Gastroesophageal sphincter (tissue), 4 donors: ENCODE measurements at places on chromosomes 1 and 21.

DNA sequence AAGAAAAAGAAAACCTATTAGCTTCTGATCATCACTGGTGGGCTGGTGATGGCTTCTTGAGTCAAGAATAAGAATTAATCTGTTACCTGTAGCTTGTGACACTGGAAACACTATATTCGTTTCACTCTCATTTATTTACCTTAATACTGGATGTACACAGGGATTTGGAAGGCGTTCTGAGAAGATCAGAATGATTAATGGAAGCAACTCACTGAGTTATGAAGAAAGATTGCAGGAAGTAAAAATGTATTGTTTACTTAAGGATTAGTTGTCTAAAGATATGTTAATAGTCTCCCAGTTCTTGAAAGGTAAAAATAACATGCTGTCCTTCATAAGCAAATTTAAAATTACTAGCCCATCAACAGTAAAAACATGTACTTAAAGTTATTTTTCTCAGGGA is 644.9 kb upstream of the NCAM2 start:
- no peak for ATAC-seq

DNA sequence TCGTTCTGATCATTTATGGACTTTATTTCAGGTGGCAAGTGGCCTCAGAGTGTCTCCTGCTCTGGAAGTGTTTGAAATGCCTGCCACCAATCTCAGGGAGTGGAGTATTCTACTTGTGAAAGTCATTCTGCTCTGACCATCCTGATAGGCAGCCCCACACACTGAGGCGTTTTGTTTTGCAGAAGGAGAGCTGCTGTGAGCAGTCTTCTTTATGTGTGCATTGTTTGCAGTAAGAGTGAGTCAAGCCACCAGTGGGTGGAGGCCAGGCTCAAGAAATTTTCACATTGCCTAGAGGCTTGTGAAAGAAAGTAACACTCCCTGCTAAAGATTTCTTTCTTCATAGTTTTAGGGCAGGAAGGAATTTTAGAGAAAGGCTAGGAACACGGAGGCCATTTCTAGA is 204.4 kb downstream of the SLC35F3 start:
- ATAC-seq = no peak

GRCh38 chr1:20223106-20223505 is 36.8 kb upstream of the PLA2G2C start:
- ATAC-seq = no peak

GRCh38 chr1:203491664-203492063 is 2.3 kb upstream of the OPTC start:
- no peak for ATAC-seq

DNA sequence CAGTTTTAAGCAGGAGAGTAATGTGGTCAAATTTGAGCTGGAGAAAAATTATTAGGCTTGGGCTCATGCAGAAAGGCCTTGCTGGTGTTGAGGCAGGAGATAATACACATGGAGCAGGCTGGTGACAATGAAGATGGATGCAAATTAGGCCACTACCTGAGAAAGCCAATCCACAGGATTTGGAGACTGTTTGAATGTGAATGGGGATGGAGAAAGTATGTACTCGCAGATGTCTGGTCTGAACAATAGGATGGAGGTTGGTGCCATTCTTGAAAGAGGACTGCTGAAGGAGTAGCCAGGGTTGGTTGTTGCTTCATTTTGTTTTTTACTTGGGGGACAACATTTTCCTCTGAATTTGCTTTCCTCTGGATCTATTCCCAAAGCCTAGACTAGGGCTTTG is 8.0 kb upstream of the KIRREL1 start:
- no peak for ATAC-seq

GRCh38 chr1:214202992-214203391 is 78.0 kb upstream of the SMYD2 start:
- ATAC-seq = no peak
